ENCODE measurements at places on chromosomes 16 and 17. TPM values are rescaled to one million over a fixed set of nuclear protein-coding genes. Genes with fewer than 3 reads are reported as not detected.

The PRRT2 gene
- 2.0 TPM for total RNA-seq

The KIF18B gene
- total RNA-seq = 47.1 TPM

DNA sequence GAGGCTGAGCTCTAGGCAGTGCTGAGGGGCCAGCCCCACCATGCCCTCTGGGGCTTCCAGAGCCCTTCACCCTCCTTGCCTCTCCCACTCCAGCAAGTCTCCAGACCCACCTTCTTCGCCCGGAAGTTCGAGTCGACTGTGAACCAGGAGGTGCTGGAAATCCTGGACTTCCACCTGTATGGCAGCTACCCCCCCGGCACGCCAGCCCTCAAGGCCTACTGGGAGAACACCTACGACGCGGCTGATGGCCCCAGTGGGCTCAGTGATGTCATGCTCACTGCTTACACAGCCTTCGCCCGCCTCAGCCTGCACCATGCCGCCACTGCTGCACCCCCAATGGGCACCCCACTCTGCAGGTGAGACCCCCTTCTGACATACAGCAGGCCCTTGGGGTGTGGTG, 10.5 kb downstream of the XYLT2 start:
- no peak overlapping the region for H3K27ac ChIP-seq
- no peak for DNase-seq
- H3K4me3 ChIP-seq = no peak overlapping the region
- H3K36me3 ChIP-seq = peaks cover 68% of the 10 kb centered on the region
- no peaks in the 10 kb centered on the region for H3K27me3 ChIP-seq

The CTRB2 gene
- not detected for total RNA-seq

DNA sequence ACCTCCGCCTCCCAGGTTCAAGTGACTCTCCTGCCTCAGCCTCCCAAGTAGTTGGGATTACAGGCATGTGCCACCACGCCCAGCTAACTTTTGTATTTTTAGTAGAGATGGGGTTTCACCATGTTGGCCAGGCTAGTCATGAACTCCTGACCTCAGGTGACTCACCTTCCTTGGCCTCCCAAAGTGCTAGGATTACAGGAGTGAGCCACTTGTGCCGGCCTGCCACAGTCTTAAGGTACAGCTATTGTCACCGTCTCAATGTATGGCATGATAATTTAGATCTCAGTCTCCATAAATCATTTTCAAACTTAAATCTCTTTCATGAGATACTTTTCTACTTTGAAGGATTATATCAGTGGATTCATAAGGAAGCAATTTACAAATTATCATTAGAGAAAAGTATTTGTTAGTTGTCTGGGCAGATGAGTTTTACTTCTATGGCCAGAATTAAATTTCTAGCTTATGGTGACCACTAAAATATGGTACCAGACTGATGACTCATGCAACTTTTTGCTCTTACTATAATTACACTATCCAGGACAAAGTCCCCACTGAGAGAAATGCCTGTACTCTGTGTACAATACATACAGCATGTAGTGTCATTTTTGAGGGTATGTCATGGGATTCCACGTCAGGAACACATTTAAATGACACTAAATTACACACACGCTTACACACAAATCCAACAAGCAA, 1230.3 kb upstream of the GOT2 start:
- H3K27me3 ChIP-seq = no peaks in the 10 kb centered on the region
- no peak overlapping the region for H3K27ac ChIP-seq
- no peak overlapping the region for H3K4me3 ChIP-seq
- no peaks in the 10 kb centered on the region for H3K36me3 ChIP-seq
- DNase-seq = no peak
- no peaks in the 10 kb centered on the region for H3K4me1 ChIP-seq

The ABHD15 gene
- 20.2 TPM for total RNA-seq

Data from activated T-helper 2 cell treated with anti-CD3 and anti-CD28 coated beads, Interferon-gamma antibody, Interleukin-2, Interleukin-4, amounts not matched to agents 10 μg/mL and 5 μg/mL and 100 μg/mL, durations not matched to agents 14 hours and 24 hours and 36 hours (primary cell).